ENCODE measurements at places on chromosomes 16 and 17.

GRCh38 chr17:79992649-79993389 lies 42.9 kb downstream of the TBC1D16 start:
- no peak for DNase-seq

- no peak for DNase-seq
Observed at GRCh38 chr16:85611194-85611443, 2.0 kb upstream of the GSE1 start.

DNA sequence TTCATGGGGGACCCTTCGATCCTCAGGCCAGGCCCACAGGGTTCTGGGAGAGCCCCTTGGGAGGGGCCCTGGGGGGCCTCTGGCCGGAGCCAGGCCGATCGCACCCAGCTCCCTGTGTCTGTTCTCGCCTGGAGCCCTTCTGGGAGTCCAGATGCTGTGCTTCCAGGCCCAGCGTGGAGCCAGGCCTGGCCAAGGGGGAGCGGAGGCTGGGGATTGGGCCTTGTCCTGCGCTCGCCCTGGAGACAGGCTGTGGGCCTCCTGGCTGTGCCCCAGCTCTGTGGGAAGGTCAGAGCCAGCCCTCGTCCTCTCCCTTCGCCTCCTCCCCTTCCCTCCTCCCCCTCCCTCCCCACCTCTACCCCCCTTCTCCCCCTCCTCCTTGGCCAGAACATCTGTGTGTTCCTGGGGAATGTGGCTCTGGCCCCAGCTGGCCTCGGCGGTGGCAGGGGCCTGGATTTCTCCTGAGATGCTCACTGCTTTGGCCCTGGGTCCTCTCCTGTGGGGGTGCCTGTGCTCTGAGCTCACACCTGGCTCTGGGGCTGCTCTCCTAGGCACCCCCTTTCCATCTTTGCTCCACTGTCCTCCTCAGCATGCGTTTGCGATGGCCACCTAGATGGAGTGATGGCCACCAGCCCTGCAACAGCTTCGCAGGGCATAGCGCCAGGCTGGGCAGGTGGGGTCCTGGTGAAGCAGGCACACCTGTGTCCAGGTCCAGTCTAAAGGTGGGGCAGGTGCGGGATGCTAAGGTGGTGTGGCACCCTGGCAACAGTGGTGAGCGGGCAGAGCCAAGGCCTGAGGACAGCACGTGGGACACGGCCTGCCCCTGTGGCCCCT lies 90.6 kb upstream of the CIBAR2 start:
- no peak for DNase-seq

DNA sequence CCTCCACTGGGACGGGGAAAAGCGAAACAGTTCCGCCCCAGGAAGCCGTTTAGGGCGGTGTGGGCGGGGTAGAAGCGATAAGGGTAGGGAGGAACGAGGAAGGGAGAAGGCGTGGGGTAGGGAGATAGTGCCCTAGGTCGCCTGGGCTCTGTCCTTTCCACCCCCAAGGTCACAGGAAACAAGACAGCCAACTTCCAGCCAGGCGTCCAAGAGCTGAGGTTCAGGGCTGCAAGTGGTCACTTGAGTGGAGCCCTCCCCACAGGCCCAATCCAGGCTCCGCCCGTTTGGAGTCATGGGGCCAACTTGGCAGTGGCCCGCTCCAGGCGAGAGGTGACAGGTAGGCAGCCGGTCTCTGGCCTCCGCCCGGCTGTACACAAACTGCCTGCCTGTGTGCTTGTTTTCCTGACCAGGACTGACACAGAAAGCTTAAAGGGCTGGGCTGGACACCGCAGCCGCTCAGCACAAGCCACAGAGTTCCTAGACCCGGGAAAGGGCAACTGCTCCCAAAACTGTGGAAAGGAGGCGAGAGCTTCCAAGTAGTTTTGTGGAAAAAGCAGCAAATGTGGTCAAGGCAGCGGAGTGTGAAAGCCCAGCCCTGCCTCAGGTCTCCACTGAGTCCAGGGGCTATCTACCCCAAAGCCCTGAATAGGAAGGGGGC lies at the start of gene RILP:
Gene RILP (minus strand): TSS at position 23 of the 658 bp plus-strand sequence. CDS start 62 bp downstream, outside the sequence.
- DNase-seq, result no peak

DNA sequence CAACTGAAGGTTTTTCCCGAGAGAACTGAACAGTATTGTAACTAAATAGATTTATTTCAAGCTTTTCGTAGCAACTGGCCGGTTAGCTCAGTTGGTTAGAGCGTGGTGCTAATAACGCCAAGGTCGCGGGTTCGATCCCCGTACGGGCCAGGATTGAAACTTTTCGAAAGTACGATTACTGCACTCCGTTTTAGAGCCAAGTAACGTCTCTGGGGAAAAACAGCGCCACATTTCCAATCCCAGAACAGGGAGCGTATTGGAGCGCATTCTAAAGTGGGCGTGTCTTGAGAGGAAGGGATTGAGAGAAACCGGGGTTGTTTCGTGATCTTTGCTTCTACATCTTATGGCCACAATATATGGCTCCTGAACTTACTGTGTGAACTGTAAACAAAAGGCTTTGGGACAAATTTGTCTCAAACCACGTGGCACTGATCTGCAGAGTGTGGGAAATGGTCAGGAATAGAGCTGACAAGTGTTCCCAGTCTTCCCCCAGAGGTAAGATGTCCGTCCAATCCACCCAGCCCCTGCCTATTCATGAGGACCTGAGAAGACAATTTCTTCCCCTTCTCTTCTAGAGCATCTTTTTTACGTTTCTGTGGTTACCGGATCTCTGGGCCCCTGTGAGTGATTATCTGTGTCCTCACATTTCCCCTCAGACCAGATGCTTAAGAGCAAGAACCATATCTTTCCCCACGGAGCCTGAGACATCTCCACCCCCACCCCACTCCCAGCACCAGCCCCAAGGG lies 2.3 kb downstream of the BORCS6 start:
- DNase-seq, result peak; percentile 80

DNA sequence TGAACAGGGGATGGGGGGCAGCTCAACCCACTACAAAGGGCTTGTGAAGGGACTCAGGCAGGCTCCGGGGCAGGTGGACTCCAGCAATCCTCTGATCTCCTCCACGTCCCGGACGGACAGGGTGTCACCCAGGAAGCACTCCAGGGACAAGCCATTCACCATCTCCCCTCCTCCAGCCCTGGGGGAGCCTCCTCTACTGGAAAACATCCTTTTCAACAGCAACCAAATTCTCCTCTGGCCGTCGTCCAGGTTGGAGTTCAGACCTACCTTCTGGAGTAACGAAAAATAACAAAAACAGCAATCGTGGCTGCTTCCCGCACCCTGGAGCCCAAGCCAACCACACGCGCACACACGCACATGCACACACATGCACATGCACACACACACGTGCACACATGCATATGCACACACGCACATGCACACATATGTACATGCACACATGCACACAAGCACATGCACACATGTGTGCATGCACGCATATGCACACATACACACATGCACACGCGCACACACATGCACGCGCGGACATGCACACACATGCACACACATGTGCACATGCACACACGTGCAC lies 8.9 kb upstream of the RBFOX3 start:
- DNase-seq, result no peak

- peak; percentile 33 for DNase-seq
Observed at GRCh38 chr17:82424001-82424862, 5.8 kb upstream of the OGFOD3 start.

DNA sequence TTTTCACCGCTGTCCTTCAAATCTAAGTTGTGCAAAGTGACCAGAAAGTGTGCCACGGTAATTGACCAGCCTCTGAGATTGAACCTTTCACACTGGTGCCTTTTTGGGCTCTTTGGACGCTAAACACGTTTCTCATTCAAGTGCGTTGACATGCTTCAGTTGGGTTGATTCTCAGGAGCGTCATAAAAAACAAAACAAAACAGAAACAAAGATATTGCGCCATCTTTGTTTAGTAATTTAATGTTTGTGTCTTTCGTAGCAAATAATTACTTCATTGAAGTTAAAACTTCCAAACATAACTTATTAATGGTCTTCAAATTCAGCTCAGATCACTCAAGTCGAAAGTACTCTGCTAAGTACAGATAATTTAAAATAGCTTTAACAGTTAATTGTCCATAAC lies 80.2 kb downstream of the OR1D5 start:
- DNase-seq, result no peak

DNA sequence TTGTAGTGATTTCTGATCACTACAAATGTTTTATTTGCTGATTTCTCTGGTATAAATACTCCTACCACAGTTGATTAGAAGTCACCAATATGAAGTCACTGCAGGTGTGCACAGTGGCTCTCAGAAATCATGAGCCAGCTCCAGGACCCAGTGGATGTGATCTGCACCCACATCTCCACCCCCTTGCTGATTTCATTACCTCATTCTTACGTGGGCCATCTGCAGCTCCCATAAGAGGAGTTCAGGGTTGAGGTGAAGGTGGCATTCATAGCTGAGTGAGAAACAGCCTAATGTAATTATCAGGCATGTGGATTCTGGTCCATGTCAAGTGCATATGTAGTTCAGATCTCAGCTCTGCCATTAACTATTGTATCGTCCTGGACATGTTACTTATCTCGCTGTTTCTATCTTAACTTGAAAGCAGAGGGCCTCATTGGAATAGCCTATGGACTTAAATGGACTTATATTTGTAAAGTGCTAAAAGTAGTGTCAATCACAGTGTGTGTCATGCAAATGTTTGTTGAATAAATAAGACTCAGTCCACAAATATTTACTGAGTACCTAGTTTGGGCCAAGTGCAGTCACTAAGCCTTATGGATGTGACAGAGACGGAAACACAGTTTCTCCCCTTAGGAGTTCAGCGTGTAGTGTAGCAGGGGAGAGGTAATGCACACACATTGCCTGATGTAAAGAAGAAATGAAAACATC lies 40.7 kb upstream of the ZKSCAN2 start:
- no peak for DNase-seq

DNA sequence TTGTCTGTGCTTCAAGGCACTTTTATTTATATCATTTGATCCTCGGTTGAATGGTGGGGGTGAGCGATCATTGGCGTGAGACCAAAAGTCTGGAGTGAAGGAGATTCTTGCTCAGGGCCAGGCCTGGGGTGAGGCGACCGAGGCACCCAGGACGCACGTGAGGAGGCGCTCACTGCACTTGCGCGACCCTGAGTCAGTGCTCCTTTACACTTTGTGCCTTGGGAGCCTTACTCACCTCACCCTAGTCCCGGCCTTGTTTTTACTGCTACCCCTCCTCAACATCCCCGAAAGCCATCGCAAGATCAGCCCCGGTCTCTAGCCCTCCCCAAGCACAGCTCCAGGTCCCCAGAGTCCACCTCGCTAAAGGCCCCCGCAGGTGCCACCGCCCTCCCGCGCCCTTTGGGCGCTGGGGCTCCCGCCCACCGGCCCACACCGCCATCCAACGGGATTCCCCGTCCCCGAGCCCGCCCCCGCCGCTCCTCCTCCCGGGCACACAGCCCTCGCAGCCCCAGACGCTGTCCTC lies 496 bp downstream of the EZH1 start:
- DNase-seq, result peak; percentile 61

GRCh38 chr16:88360999-88361398 lies 21.8 kb upstream of the ZNF469 start:
- DNase-seq, result no peak

- no peak for DNase-seq
Observed at GRCh38 chr16:29993191-29993902, 2.1 kb downstream of the HIRIP3 start.

DNA sequence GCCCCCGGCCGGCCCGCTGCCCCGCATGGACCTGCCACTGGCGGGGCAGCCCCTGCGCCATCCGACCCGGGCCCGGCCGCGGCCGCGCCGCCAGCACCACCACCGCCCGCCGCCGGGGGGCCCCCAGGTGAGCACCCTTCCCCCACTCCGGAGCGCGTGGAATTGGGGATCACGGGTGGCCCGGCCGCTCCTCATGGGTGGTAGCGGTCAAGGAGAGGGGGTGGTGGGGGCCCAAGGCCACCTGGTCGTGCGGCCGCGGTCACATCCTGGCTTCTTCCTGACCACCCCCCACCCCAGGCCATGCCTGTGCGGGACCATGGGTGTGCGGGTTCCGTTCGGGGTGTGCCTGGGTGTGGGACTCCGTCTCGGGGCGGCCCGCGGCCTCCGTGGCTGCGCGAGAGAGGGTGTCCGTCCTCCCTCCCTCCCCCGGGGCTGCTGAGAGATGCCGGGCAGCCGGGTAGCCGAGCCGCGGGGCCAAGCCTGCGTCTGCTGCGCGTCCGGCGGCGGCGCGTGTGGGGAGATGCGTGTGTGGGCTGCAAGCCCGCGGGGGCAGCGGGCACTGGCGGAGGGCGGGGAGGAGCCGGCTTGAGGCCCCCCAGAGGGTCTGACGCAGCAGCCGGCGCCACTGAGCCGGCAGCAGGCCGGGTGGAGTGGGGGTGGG lies 6.8 kb downstream of the ACD start:
- DNase-seq, result no peak

- no peak for DNase-seq
Observed at GRCh38 chr16:85136213-85136701, 24.0 kb upstream of the CIBAR2 start.

DNA sequence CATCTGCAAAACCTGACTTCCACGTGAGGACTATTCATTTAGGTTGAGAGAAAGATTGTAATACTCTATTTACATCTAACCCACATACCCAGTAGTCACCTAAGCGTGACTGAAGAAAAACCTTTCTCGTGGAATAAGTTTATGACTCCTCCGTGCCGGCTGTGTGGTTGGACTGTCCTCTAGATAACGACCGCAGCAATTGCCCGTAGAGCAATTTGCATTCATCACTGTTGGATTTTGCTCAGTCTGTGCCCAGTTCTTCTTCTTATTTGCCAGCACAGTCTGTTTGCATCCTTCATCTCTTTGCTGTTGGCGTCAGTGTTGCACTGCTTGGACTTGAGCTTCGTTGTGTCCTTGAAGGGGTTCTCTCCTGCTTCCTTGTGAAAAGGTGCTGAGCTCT lies 131.3 kb downstream of the CYB561 start:
- DNase-seq, result no peak

DNA sequence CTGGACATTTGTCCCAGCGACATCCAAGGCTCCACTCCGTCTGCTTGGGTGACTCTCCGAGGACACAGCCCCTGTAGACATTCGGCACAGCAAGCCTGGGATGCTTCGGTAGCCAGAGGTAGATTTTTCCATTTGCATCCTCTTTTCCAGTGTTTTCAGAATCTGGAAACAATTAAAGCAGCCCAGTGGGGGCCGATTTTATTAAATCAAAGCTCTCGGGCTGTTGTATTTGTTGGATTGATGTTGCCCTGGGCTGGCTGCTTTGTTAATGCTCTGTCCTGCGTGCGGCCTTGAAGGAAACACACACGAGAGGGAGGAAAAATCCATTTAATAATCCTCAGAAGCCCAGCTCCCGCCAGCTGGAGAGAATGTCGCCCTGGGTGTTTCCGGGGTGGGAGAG lies 158.1 kb upstream of the CIBAR2 start:
- DNase-seq, result no peak

DNA sequence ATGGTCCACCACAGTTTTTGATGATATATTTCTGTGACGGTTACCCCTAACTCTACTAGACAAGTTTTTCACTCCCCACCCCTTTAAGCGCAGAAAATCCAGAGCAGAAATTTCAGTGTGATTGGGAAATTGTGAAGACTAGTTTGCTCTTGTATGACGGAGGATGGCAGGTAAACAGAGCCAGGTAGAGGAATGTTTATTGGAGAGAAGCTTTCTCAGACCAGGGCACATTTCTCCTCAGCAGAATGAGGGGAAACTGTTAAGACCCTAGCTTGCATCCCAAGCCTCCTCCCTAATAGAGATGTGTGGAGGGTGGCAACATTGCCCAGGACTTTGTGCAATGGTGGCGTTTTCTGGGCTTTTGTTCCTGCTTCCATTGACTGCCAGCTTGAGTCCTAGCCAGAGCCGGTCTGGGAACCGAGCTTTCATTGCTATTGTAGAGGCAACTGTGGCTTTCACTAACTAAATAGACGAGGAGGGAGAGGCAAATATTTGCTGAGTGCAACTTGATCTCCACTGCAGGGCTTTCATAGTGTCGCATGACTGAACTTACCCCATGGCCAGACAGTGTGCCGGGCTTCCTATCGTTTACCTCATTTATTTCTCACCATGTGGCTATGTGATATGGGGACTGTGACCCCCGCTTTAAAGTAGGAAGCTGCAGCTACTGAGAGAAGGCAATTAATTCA lies 159.6 kb upstream of the MPHOSPH6 start:
- no peak for DNase-seq
